NCI-H82 (cell line): ENCODE measurements at places on chromosomes 7 and 10.
A peak's percentile ranks its signal among the peaks of the same experiment; 100 is the strongest.

DNA sequence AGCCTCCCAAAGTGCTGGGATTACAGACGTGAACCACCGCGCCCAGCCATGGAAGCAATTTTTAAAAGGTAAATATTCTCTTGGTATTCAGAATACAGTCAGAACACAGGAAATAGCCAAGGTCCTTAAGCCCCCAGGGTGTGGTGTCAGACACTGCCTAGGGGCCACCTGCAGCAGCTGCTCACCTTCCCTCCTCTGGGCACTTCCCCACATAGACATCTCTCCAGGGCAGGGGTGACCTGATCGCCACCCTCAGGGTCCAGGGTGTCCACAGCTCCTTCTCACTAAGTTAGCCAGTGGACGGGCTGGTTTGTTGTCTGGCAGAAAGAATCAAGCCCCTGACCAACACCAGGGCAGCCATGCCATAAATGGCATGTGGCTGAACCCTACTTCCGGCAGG lies 15.9 kb downstream of the URGCP start:
- no peak for DNase-seq

- no peak for DNase-seq
Measured at GRCh38 chr10:128416231-128416630, 290.0 kb upstream of the MKI67 start.

DNA sequence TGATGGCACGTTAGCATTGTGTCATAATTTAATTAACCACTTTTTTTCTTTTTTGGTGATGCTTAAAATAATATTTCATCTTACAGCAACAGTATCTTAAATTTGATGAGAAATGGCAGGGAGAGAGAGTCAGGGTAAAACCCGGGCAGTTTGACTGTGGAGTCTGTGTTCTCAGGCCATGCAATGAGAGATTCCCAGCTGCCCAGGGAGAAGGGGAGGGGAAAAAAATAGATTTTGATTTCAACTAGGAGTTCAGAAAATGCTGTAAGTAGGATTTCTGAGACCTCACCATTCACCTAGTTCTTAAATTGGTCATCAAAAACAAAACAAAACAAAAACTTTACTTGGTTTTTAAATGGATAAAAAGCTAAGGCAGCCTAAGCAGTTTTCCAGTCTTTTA lies 37.4 kb upstream of the XPNPEP1 start:
- no peak for DNase-seq

DNA sequence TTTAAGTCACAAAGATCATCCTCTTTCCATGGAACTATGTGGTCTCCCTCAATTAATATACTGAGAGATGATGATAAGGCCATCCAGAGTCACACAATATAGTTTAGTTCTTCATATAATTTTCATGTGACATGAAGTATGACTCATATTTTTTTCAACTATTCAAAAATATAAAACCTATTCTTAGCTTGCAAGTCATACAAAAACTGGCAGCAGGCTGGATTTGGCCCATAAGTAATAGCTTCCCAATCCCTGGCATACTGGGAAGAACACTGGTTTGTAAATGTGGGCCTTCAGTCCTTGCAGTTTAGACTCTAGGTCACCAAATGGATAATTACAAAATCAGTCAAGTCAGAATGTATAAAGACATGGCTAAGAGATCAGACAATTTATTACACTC lies 356.6 kb downstream of the PPP1R3A start:
- DNase-seq, result no peak

- DNase-seq, result no peak
Measured at GRCh38 chr7:135711139-135711469, 16.9 kb downstream of the SLC13A4 start.

DNA sequence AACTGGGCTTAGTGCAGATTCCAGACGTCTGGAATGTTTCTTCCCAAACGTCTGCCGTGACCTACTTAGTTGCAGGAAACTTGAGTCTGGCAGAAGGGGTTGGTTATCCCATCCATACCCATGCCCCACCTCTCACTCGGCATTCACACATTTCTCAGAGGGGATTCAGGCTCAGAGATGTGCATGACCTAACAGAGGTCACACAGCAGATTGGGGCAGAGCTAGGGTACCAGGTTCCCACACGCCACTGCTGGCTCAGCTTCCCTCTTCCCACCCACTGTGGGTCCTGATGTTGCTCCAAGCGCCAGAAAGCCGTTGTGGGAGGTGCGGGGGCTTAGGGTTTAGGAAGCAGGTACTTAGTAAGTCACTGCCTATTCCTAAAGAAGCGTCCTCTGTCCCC lies 3.0 kb downstream of the UCMA start:
- DNase-seq, result no peak

GRCh38 chr10:121448766-121449421 lies 149.3 kb downstream of the FGFR2 start:
- DNase-seq, result no peak

- no peak for DNase-seq
Measured at GRCh38 chr10:78985973-78986818, 82.6 kb upstream of the ZMIZ1 start.

- DNase-seq, result no peak
Measured at GRCh38 chr7:2037301-2037807, 195.4 kb downstream of the MAD1L1 start.

GRCh38 chr7:101399759-101400158 lies 37.1 kb downstream of the COL26A1 start:
- DNase-seq, result no peak

DNA sequence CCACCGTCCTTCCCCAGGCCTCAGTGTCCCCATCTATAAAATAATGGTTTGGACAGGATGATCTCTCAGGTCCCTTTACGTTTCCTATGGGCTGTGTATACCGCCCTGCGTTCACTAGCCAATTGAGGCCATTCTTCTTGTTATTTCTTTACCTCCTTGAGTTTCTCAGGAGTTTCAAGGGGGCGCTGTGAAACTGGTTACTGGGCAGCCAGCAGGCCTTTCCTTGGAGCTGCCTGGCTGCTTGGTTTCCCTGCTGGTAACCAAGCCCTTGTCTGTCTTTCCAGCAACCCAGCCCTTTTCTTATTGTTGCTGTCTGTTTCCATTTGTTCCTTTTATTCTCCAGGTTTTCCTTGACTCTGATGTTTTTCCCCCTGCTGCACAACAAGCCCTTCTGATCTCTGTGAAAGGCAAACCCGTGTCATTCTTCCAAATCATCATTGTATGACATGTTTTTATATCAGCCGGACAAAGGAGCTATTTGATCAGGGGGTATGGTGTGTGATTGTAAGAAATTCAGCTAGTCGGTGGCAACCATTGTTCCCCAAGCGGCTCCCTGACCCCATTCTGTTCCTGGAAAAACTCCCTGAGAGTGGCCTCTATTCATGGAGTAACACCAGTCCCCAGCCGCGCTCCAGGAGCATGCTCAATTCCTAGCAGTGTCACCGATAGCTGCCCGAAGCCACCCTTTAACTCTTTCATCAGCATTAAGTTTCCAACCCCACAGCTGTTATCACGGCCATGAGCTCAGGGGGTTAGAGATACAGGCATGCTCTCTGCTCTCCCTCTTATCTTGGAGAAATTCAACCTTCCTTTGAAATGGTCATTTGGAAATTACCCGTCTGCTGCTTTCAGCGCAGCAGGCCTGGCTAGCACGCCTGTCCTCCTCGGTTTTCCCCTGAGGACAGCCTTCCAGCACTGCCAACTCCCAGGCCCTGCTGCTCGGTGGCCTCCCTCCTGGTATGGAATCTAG lies 26.6 kb downstream of the FGF8 start:
- DNase-seq, result peak; percentile 33

GRCh38 chr7:3753868-3754267 lies 452.8 kb downstream of the SDK1 start:
- DNase-seq, result no peak

- no peak for DNase-seq
Measured at GRCh38 chr10:48384699-48384982, 78.2 kb downstream of the MAPK8 start.
